ENCODE measurements at places on chromosomes 7 and 10.

GRCh38 chr7:34087892-34088891 is 182.9 kb downstream of the BMPER start:
- DNase-seq = peak; percentile 32

DNA sequence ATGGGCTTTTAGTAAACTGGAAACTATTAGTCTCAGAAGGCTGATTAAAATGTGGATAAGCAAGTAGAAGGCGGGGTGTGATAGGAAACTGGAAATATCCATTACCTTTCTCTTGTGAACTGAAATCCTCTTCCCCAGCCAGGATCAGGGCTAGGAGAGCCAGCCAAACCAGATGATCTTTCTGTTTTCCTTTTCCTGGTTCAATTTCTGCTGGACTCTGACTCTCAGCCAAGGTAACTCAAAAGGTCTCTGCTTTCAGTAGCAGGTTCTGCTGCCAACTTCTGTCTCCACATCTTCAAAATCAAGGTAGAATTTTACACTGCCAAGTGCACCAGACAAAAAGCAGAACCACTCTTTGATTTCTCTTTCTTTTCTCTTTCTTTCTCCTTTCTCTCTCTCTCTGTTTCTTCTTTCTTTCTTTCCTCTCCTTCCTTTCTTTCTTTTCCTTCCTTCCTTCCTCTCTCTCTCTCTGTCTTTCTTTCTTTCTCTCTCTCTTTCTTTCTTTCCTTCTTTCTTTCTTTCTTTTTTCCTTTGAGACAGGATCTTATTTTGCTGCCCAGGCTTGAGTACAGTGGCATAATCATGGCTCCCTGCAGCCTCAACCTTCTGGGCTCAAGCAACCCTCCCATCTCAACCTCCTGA is 30.8 kb downstream of the OTUD1 start:
- no peak for DNase-seq

DNA sequence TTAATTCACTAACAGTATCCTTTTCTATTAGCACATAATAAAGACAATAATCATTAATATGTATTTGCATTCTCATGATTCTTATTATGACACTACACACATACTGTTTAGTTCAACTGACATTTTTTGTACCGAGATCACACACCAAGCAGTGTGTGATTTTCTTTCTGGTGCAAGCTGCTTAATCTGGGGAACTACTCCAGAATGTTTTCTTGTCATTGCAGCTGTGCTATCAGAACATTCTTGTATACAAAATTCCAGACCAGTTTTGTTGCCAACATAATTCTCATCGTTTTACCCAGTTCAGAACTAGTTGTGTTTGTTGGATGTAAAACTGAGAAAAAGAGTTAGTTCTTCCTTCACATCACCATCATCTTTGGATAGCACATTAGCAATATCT is 37.4 kb downstream of the VKORC1L1 start:
- DNase-seq = no peak

DNA sequence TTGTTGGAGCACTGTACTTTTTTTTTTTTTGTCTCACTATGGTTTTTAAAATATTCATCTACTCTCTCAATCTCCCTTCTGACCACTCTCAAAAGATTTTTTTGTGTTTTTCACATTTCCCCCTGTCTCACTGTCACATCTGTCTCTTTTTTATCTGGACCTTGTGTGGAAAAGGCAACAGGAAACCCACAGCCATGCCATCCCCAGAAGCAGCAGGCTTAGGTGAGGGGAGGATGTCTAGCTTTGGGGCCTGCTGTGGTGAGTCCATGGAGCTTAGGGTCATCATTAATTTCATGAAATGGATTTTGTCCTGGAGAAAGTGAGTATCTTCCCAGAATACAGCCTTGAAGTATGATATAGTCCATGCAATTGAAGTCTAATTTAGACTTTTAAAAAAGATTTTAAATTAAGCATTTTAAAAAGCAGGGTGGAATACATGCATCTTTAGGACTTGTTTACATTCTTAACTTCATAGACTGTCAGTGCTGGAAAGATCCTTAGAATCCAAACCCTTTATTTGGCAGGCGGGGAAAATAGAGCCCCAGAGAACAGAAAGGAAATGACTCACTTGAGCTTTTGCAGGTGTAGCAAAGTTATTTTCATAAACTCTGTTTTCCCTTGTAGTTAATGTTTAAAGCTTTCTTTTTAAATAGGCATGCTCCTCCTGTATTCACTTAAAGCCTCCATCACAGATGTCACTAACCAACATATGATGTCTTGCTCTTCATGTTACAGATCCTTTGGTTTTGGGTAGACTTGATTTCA is 25.1 kb downstream of the MINDY4 start:
- DNase-seq = peak; percentile 24

- DNase-seq = peak; percentile 42
Measured at GRCh38 chr7:120617275-120617674, 240.7 kb downstream of the TSPAN12 start.

DNA sequence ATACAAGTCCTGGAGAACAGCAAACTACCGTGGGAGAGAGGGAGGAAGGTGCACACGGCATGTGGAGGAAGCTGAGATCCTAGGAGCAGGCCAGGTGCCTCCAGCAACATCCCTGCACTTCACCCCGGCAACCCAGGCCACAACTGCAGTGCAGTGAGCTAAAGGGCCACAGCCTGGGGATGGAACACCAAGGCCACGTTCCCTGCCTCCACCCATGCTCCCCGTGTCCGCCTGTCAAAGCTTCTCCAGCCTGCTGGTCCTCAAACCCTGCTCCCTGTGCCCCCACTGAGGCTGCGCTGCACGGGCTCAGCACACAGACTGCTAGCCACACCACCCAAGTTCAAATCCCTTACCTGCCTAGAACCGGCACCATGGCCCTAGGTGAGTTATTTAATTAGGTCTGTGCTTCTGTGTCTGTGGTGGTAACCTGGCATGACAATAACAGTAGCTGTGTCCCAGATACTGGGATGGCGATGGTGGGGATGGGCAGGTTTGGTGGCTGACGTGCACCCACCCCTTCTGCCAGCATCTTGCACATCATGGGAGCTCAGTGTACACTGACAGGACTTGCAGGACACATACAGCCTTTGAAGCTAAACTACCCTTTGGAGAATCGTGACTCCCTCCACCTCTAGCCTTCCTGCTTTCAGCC is 85.5 kb downstream of the FAM53B start:
- DNase-seq = no peak

DNA sequence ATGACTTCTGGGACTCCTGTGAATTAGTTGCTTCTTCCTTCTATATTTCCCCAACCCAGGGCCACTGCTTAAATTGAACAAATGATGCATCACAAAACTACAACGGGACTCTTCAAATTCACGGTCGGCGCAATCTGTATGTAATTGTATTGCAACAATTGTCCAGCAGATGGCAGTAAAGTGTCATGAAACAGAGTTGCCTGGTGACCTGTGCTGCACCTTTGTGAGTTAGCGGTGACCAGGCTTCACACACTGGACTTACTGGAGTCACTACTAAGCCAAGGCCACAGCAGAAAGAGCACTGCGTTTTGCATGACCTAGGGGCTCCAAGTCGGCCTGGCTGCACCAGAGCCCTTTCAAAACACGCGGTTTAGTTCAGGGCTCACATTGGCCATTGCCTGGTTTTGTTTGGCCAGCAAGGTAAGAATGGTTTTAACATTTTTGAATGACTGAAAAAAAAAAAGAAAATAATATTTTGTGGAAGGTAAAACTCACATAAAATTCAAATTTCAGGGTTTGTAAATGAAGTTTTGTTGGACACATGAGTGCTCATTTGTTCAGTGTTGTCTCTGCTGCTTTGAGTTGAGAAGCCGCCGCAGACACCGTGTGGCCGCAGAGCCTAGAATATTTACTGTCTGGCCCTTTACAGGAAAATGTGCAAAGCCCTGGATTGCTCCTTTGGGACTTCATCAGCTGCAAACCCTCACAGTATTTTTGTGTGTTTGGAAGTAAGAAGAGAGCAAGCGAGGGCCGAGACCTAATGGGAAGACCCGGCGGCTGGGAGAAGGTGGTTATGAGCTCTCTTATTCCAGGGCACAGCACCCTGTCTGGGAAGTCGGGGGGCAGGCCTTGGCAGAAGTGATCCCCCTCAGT is 23.2 kb upstream of the ZNF32 start:
- peak; percentile 50 for DNase-seq
